HCT116 (cell line): ENCODE measurements at places on chromosomes 13 and 19. TPM values are rescaled to one million over a fixed set of nuclear protein-coding genes. Genes with fewer than 3 reads are reported as not detected.

Gene IGFL1
- total RNA-seq = not detected

Gene BAX
- 96.4 TPM for total RNA-seq

Gene CNMD
- total RNA-seq = not detected

DNA sequence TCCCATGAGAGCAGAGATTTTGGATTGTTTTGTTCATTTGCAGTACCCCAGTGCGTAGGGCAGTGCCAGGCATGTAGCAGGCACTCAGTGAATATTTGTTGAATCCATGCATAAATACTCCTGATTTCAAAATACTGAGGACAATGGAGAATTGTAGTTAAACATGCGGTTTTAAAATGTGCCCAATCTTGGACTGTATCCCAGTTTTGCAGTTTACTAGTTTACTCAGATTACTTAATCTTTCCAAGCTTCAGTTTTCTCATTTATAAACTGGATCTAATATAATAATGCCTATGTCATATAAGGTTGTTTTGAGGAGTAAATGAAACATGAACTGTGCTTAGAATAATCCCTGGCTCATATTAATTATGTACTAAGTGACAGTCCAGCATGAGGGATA is 39.0 kb downstream of the RCBTB2 start:
- H3K4me1 ChIP-seq = no peaks in the 10 kb centered on the region
- H3K4me3 ChIP-seq = no peak overlapping the region

DNA sequence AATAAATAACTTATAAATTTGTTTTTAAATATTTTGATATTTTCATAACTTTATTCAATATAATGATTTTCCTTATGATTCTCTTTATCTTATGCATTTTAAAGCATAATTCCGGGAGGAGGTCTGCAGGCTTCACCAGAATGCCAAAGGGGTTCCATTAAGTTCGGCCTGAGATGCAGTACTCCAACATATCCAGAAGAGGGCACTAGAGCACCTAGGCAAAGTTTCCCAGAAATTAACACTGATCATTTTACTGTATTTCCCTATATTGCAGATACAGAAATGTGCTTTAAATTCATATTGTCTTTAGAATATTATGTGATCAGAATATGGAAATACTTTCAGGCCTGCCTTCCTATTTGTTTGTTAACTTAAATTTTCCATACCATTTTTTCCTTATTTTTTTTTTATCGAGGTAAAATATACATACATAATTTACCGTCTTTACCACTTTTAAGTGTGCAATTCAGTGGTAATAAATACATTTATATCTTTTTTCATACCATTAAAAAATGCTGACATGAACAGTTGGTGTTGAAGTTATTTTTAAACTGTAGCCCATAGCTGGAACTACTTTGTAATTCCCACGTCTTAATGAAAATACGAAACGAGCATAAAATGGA is 58.9 kb upstream of the TM9SF2 start:
- H3K4me3 ChIP-seq = no peak overlapping the region
- DNase-seq = peak; percentile 39
- no peaks in the 10 kb centered on the region for H3K36me3 ChIP-seq
- no peaks in the 10 kb centered on the region for H3K27me3 ChIP-seq
- no peak overlapping the region for H3K27ac ChIP-seq
- peaks cover 7% of the 10 kb centered on the region; the same call in 1 of the 2 replicates for H3K4me1 ChIP-seq

DNA sequence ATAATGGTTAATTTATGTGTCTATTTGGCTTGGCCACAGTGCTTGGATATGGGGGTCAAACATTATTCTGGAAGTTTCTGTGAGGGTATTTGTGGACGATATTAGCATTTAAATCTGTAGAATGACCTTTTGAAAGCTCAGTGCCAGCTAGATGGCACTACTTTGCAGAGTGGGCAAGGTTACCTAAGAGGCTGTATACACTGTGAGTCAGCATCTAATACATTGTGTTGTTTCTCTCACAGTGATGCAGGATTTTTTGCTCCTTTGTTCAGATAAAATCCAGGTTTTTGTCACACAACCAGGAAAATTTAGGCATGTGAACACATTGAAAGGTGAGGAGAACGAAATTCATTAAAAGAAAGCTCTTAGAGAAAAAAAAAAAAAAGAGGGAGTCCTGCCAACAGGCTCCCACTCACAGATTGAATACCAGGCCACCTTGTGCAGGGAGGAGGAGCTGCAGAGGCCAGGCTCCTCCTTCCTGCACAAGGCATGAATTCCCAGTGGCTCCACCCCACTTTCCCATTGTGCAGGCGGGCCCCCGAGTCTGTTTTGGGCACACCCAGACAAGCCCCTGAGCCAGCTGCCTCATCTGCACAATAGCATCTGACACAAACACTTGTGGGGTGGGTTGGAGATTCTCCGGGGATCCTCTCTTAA is 551.0 kb upstream of the ATXN8OS start:
- H3K36me3 ChIP-seq = no peaks in the 10 kb centered on the region
- no peaks in the 10 kb centered on the region for H3K27me3 ChIP-seq
- no peaks in the 10 kb centered on the region for H3K4me1 ChIP-seq
- DNase-seq = no peak
- no peak overlapping the region for H3K4me3 ChIP-seq
- no peak overlapping the region for H3K27ac ChIP-seq

DNA sequence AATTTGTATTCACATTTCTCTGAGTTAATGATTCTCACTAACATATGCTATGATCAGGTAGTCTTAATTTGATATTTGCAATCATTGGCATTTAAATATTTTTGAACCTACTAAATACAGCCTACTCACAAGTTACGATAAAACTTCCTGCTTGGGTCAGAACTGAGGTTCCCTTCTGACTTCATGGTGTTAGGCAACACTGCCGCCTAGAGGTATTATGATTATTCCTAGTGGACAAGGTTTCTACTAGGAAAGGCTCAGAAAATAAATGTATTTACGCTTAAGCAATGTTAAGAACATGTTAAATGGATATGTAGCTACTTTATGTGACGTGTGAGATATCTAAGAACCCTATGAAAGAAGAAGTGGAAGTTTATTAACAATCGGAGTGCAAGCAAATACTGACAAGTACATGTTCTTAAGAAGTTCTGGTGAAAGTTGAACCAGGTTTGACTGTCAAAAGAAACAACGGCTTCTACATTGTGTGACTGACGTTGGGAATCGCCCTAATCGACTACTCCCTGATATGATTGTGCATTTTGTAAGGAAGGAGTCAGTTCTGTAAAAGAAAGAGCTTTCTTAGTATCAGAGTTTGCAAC is 1395.8 kb downstream of the SLITRK5 start:
- H3K27me3 ChIP-seq = no peaks in the 10 kb centered on the region
- DNase-seq = peak; percentile 38
- H3K4me3 ChIP-seq = no peak overlapping the region
- H3K4me1 ChIP-seq = no peaks in the 10 kb centered on the region
- no peaks in the 10 kb centered on the region for H3K36me3 ChIP-seq

GRCh38 chr19:33797802-33798671 is 1.4 kb downstream of the KCTD15 start:
- no peaks in the 10 kb centered on the region for H3K36me3 ChIP-seq
- DNase-seq = no peak
- peaks cover 7% of the 10 kb centered on the region; the same call in 1 of the 2 replicates for H3K4me1 ChIP-seq
- no peak overlapping the region for H3K27ac ChIP-seq
- peak overlapping the region; percentile 75 for H3K4me3 ChIP-seq

GRCh38 chr13:32925506-32925905 is 90.7 kb upstream of the KL start:
- DNase-seq = no peak
- H3K27ac ChIP-seq = no peak overlapping the region
- H3K36me3 ChIP-seq = no peaks in the 10 kb centered on the region
- no peaks in the 10 kb centered on the region for H3K27me3 ChIP-seq
- no peaks in the 10 kb centered on the region for H3K4me1 ChIP-seq

DNA sequence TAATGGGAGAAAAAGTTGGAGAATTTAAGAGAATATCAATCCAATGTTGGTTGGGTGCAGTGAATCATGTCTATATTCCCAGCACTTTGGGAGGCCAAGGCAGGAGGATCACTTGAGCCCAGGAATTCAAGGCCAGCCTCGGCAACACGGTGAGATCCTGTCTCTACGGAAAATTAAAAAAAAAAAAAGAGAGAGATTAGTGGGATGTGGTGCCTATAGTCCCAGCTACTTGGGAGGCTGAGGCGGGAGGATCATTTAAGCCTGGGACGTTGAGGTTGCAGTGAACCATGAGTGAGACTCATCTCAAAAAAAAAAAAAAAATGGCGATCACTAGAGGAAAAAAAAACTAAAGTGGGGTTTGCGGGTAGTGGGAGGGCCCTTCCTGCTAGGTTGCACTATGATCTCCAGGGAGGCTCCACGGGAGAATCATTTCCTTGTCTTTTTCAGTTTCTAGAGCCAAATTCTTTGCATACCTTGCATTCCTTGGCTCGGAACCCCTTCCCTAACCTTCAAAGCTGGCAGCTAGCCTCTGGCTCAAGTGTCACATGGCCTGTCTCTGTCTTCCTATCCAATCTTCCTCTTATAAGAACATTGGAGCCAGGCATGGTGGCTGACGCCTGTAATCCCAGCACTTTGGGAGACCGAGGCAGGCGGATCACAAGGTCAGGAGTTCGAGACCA is 5.8 kb upstream of the ERCC2 start:
- H3K27ac ChIP-seq = peak overlapping the region; percentile 36; the same call in 1 of the 2 replicates
- peak; percentile 13 for DNase-seq
- peaks cover 23% of the 10 kb centered on the region for H3K4me1 ChIP-seq
- no peaks in the 10 kb centered on the region for H3K27me3 ChIP-seq
- H3K36me3 ChIP-seq = no peaks in the 10 kb centered on the region

GRCh38 chr13:114045113-114045735 is 71.3 kb upstream of the C13orf46 start:
- H3K4me3 ChIP-seq = no peak overlapping the region
- no peak for DNase-seq
- H3K27me3 ChIP-seq = no peaks in the 10 kb centered on the region
- H3K4me1 ChIP-seq = no peaks in the 10 kb centered on the region
- H3K36me3 ChIP-seq = no peaks in the 10 kb centered on the region
